CD8-positive, alpha-beta memory T cell (primary cell): ENCODE measurements at places on chromosomes 6 and 20.

GRCh38 chr20:18543932-18544331 is 23.3 kb upstream of the SMIM26 start:
- H3K4me1 ChIP-seq = no peaks in the 10 kb centered on the region
- H3K27me3 ChIP-seq = no peaks in the 10 kb centered on the region
- peaks cover 51% of the 10 kb centered on the region for H3K36me3 ChIP-seq
- no peak overlapping the region for H3K27ac ChIP-seq
- H3K4me3 ChIP-seq = no peak overlapping the region

GRCh38 chr20:35648836-35649235 is 15.9 kb downstream of the CPNE1 start:
- H3K27me3 ChIP-seq = no peaks in the 10 kb centered on the region
- H3K4me1 ChIP-seq = peaks cover 37% of the 10 kb centered on the region
- no peak overlapping the region for H3K27ac ChIP-seq
- no peak overlapping the region for H3K4me3 ChIP-seq

DNA sequence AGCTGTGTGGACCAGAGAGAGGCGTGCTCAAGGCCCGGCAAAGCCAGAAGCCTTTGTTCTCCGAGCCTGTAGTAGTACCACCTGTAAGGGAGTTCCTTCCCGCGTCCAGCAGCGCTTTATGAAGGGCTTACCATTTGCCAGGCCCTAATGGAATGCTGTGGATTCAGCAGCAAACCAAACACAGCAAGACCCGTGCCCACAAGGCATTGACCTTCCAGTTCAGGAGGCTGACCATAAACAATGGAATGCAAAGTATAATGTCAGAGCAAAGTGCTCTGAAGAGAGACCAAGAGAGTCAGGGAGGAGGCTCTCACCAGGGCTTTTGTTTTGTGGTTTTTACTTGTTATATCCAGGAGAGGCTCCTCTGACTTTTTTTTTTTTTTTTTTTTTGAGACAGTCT is 209.8 kb downstream of the ZMYND8 start:
- no peaks in the 10 kb centered on the region for H3K36me3 ChIP-seq
- H3K27me3 ChIP-seq = no peaks in the 10 kb centered on the region
- H3K27ac ChIP-seq = no peak overlapping the region
- DNase-seq = no peak

GRCh38 chr20:35196313-35196712 is 24.4 kb downstream of the PROCR start:
- H3K27ac ChIP-seq = no peak overlapping the region
- DNase-seq = no peak
- no peaks in the 10 kb centered on the region for H3K4me1 ChIP-seq
- H3K27me3 ChIP-seq = no peaks in the 10 kb centered on the region
- H3K36me3 ChIP-seq = no peaks in the 10 kb centered on the region
- no peak overlapping the region for H3K4me3 ChIP-seq

DNA sequence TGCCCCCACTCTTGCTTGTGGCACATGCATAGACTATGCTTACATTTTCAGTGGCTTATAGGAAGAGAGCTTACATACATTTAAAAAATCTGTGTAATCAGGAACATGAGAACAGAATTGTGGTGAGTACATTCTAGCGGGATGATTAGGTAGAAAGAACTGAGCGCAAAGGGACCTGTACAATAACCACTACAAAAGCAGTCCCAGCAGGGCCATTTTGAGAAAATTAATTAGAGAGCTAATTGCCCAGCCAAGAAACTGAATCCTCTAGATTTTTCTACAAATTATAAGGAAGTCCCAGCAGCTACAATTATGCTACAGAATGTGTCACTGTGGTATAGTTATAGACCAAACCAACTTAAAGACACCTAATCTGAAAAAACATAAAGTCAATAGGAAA is 105.6 kb upstream of the TNFAIP3 start:
- no peak overlapping the region for H3K27ac ChIP-seq
- no peak overlapping the region for H3K4me3 ChIP-seq
- H3K36me3 ChIP-seq = no peaks in the 10 kb centered on the region
- no peaks in the 10 kb centered on the region for H3K4me1 ChIP-seq
- no peak for DNase-seq

GRCh38 chr20:25327521-25328235 is 63.0 kb downstream of the ABHD12 start:
- no peak overlapping the region for H3K27ac ChIP-seq
- no peaks in the 10 kb centered on the region for H3K4me1 ChIP-seq
- no peaks in the 10 kb centered on the region for H3K27me3 ChIP-seq
- no peak overlapping the region for H3K4me3 ChIP-seq

DNA sequence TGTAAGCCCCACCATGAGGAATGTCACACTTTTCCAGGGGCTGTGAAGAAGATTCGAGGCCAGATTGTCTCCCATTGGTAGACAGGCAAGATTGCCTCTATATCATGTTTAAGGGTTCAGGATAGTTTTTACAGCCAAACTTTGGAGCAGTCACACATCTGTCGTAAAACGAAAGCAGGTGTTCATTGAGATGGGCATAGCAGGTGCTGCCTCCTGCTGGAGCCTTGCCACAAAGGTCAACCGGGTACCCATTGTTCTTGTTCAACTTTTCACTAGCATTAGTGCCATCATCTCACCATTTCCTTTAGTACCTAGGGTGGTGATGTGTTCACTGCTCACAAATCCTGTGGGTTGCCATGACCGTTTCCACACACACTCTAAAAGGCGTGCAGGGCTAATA is 198.3 kb downstream of the HTR1B start:
- H3K36me3 ChIP-seq = no peaks in the 10 kb centered on the region
- no peaks in the 10 kb centered on the region for H3K4me1 ChIP-seq
- H3K4me3 ChIP-seq = no peak overlapping the region
- H3K27ac ChIP-seq = no peak overlapping the region

DNA sequence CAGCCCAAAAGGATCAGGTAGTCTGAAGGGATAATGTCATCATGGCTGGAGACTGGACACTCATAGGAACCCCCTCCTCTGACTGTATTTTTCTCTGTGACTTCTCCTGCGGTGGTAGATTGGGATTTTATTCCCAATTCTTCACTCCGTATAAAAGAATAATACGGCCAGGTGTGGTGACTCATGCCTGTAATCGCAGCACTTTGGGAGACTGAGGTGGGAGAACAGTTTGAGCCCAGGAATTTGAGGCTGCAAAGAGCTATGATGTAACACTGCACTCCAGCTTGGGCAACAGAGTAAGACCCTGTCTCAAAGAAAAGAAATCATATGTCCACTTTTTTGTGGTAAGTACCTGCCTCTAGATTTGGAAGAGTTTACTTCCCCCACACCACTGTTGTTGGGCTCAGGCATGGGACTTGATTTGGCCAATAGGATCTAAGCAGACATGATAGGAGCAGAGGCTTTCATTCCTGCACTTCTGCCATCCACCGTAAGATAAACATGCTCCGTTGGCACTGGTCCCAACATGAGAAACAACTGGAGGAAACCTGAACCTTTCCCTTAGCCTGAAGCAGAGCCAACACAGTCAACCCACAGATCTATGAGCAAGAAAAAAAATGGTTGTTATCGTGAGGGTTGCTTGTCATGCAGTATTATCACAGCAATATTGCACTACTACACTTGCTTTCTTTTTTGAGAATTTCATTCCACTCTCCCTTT is 82.0 kb downstream of the JPH2 start:
- peaks cover 7% of the 10 kb centered on the region for H3K27me3 ChIP-seq
- no peak for DNase-seq
- no peak overlapping the region for H3K4me3 ChIP-seq
- H3K4me1 ChIP-seq = no peaks in the 10 kb centered on the region
- H3K27ac ChIP-seq = no peak overlapping the region
- H3K36me3 ChIP-seq = no peaks in the 10 kb centered on the region

DNA sequence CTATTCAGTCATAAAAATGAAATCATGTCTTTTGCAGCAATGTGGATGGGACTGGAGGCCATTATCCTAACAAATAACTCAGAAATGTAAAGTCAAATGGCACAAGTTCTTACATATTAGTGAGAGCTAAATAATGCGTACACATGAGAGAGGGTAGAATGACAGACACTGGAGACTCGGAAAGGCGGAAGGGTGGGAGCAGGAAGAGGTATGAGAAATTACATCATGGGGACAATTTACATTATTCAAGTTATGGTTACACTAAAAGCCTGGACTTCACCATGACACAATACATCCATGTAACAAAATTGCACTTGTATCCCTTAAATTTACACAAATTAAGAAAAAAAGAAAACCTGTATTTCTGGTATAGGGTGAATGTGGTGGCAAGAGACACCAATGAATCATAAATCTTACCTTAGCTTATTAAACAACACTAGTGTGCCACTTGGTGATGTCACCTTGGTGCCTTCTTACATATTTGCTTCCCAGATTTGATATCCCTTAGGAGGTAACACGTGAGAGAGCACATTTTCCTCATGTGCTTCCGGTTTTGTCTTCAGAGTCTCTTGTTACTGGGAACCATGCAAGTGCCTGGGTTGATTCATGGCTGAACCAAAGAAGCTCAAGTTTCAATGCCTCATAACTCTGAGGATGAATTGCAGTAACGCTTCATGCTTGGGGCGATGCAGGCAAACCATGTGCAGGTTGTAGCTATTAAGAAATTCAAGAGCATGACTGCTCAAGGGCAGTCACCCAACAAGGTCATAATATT is 84.6 kb downstream of the DCDC2 start:
- no peak overlapping the region for H3K4me3 ChIP-seq
- H3K27me3 ChIP-seq = no peaks in the 10 kb centered on the region
- DNase-seq = no peak

GRCh38 chr6:105389543-105389942 is 13.3 kb downstream of the PREP start:
- no peak for DNase-seq
- no peak overlapping the region for H3K27ac ChIP-seq
- no peaks in the 10 kb centered on the region for H3K27me3 ChIP-seq

GRCh38 chr6:118984342-118984741 is 49.4 kb upstream of the MCM9 start:
- no peak for DNase-seq
- no peak overlapping the region for H3K27ac ChIP-seq
- H3K27me3 ChIP-seq = no peaks in the 10 kb centered on the region
- no peaks in the 10 kb centered on the region for H3K36me3 ChIP-seq
- no peak overlapping the region for H3K4me3 ChIP-seq

GRCh38 chr20:1579488-1579887 is 22.0 kb upstream of the SIRPD start:
- H3K36me3 ChIP-seq = no peaks in the 10 kb centered on the region
- DNase-seq = no peak
- no peaks in the 10 kb centered on the region for H3K4me1 ChIP-seq
- H3K4me3 ChIP-seq = no peak overlapping the region

DNA sequence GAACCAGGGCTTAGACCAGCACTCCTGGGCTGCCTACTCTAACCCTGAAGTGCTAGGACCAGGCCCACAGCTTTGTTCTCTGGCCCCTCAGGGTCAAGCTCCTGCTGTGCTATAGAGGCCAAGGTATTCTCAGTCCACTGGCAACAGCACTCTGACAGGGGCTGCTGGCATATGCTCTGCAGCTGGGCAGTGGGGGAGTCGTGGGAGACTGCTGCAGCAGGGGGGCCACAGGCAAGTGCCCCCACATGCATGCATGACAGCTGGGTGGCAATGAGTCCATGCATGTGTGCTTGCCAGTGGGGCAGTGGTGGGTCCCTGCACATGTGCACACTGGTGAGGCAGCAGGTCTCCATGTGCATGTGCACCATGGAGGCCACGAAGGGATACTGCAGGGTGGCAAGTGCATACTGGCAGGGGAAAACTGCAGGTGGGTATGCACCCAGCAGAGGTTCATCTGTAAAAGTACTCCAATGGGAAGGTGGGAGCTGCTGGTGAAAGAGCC is 364.9 kb upstream of the IRAK1BP1 start:
- no peaks in the 10 kb centered on the region for H3K27me3 ChIP-seq
- no peak overlapping the region for H3K27ac ChIP-seq
- no peak for DNase-seq
- no peaks in the 10 kb centered on the region for H3K36me3 ChIP-seq
- H3K4me3 ChIP-seq = no peak overlapping the region
- no peaks in the 10 kb centered on the region for H3K4me1 ChIP-seq

DNA sequence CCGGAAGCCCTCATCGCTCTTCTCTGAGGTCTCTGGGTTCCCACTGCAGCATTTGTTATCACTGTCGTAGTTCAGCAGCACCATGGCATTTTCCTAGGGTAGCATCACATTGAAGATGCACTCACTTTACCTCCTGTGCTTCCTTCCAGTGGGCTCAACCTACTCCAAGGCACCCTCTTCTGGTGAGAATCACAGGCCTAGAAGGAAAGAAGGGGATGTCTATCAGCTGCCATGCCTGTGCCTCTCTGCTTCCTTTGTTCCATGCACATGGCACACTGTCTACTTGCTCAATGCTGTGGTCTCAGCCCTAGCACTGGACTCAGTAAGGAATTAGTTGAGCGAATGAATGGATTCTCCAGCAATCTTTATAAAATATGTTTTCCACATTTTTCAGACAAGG is 22.6 kb downstream of the CST4 start:
- no peaks in the 10 kb centered on the region for H3K4me1 ChIP-seq
- no peak overlapping the region for H3K27ac ChIP-seq
- H3K4me3 ChIP-seq = no peak overlapping the region

DNA sequence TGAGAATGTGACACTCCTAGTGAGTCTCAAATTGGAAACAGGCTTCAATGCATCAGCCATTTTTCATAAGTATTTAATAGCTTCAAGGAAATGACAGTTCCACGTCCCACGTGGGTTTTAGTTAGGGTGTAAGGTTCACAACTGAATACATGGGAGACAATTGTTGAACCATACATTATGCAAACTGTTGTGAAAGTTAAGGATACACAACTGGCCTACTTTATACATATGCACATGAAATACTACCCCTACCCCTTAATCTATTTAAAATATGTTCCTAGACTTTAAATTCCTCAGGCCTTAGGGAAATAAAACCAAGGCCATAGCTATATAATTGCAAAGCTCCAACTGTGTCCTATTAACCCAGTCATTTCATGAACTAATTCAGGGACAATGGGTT is 436.1 kb downstream of the BTBD3 start:
- no peaks in the 10 kb centered on the region for H3K4me1 ChIP-seq
- DNase-seq = no peak
- H3K27me3 ChIP-seq = no peaks in the 10 kb centered on the region
- H3K36me3 ChIP-seq = no peaks in the 10 kb centered on the region
- no peak overlapping the region for H3K27ac ChIP-seq

DNA sequence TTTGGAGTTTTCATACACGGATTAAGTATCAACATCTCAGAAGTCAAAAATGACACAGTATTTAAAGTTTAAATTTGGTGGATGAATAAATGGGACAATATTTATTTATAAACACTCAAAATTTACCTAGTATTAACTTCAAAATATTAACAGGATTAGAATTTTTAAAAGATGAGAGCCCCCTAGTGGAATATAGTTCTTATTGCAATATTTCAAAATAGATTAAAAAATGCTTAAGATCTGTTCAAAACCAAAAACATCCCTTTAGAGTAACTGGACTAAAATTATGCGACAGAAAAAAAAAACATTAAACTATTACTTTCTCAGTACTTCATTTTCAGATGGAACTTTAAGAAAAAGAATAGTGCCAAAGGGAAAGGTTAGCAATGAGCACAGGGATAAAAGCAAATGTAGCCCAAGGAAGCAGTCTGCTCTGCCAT is 56.6 kb downstream of the SNX14 start:
- peaks cover 28% of the 10 kb centered on the region for H3K36me3 ChIP-seq
- no peak overlapping the region for H3K4me3 ChIP-seq
- DNase-seq = no peak
- no peaks in the 10 kb centered on the region for H3K27me3 ChIP-seq
